A673 (cell line): ENCODE measurements at places on chromosomes 16 and 17.

GRCh38 chr16:12420661-12421209 lies 383.0 kb downstream of the CPPED1 start:
- DNase-seq, result no peak

GRCh38 chr16:13300066-13300840 lies 398.9 kb downstream of the SHISA9 start:
- DNase-seq, result no peak

DNA sequence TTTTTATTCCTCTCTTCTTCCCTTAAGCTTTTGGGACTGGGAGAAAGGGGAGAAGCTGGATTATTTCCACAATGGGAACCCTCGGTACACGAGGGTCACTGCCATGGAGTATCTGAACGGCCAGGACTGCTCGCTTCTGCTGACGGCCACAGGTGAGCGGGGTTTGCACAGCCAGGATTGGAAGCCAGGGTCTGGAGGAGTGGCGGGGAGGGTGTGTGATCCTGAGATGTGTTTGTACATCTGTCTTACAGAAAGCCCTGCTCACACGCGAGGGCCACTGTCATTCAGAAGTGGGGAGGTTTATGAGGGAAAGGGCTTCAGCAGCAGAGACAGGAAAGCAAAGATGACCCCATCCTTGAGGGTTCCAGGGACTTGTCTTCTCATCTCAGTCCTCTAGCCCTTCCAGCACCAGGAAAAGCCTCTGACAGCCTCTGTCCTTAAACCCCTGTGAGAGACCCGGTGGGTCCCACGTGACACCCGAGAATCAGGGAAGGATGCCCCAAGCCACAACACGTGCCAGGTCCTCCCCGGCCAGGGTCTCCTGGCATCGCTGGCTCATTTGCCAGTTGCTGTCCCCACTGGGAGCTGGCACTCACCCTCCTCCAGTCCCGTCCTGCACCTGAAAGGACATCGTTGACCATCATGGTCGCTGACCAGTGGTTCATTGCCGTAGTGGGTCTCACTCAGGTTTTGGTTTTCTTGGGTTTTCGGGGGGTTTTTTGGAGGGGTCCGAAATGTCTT lies 44.3 kb upstream of the CHMP6 start:
- DNase-seq, result no peak

DNA sequence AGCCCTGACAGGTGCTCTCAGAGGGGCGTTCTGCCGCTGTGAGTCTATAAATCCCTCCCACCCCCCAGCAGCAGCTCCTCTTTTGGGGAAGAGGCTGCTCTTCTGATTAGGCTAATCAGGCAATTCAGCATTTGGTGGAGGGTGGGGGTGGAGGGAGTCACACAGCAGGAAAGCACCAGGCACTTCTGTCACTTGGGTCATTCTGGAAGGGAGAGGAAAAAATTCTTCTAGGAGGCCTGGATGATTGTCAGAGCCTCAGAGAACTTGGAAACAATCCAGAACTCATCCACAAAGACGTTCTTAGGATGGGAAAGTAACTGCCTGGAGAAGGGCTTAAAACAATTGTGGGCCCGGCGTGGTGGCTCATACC lies 7.3 kb upstream of the SSTR2 start:
- peak; percentile 49 for DNase-seq

GRCh38 chr17:81241648-81242420 lies 2.7 kb downstream of the NDUFAF8 start:
- DNase-seq, result peak; percentile 69

DNA sequence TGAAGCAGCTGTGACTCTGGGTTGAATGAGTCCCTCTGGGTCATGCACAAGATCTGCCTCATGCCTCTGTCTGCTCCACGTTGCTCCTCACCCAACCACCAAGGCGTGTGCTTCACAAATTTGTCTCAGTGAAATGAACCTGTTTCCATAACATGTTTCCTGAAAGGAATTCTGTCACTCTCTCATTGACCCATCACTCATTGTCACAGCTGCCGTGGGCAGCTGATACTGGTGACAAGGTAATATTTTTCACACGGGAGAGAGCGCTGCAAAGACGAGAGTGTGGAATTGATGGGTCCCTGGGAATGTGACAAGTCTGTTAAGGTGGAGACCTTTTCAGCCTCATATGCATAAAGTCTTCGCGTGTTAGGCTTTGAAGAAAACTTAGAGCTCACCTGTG lies 391.4 kb downstream of the CPPED1 start:
- DNase-seq, result no peak

GRCh38 chr17:17525956-17526355 lies 29.8 kb upstream of the RASD1 start:
- no peak for DNase-seq

- no peak for DNase-seq
Measured at GRCh38 chr17:46264456-46265198, 30.3 kb upstream of the LRRC37A start.

GRCh38 chr16:24544640-24545039 lies 5.3 kb downstream of the RBBP6 start:
- no peak for DNase-seq

DNA sequence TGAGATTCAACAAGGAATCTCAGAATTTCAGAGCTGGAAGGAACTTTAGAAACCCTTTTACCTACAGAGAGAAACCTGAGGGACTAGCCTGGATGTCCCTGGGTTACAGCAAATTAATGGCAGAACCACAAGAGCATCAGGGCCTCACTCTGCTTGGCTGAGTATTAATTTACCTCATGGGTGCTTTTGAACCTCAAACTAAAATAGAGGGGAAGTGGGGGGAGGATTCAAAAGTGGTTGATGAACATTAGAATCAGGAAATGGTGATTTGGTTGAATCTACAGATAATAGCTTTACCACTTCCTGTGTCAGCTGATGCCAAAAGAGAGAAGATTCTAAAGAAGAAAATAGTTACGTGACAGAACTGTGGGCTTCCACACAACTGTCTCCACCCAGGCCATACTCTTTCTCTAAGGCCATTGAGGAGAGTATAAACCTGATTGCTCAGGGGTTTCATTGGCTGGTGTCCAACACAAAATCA lies 11.3 kb upstream of the SKAP1 start:
- DNase-seq, result peak; percentile 96

DNA sequence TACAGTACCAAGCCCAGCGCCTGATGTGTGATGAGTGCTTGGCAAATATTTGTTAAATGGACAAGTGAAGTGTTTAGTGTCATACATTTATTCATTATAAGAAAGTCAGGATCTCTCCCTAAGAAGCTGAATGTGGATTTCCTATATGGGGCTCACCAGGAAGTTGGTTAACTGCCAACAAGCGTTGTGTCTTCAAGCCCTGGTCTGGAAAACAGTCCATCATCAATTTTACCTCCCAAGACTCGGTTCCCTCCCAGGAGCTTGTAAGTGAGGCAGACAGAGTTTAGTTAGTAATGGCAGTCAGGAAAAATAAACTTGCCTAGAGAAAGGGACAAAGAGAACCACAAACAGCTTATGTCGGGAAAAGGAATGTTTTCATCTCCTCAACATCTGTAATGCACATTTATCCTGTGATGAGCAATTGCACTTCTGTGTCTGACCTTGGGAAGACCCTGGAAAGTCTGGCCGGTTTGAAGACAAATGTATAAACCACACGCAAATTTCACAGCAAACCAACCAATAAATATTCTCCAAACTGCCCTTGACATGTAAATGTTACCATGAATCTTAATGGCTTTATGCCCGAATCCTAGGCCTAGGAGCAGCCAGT lies 28.3 kb downstream of the C16orf95 start:
- DNase-seq, result no peak

DNA sequence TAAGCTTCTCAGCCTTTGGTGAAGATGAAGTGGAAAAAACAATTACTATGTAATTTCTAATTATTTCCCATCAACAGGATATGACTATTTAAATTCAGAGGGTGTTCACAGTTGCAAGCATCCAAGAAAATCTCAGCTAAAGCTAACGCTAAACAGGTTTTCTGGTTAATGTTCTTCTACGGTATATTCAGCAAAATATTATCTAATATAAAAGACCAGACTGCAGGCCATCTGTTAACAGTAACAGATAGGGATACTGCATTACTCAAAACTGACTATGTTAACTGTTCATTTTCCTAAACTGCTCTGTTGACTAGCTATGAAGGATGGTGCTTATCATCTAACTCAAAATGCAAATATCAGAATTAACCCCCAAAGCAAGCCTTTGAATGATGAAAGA lies 32.8 kb downstream of the GLG1 start:
- no peak for DNase-seq

DNA sequence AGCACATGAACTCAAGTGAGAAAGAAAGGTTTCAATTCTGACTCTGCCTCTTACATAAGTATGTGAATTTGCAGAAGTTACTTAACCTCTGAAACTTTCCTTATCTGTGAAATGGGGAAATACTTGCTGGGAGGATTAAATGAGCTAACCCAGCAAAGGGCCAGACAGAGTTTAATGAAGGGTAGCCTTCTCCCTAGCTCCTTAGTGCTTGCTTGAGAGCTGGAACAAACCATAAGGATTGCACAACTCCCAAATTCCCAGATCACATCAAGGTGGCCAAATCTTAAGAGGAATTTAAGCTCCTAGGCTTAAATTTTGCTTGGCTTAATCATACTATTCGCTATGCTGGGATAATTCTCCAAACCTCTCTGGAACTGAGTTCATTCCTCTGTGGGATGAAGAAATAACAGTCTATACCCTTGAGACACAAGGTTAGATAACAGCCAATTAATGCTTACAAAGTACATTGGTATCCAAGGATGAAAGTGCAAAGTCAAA lies 11.8 kb upstream of the WSB1 start:
- no peak for DNase-seq

DNA sequence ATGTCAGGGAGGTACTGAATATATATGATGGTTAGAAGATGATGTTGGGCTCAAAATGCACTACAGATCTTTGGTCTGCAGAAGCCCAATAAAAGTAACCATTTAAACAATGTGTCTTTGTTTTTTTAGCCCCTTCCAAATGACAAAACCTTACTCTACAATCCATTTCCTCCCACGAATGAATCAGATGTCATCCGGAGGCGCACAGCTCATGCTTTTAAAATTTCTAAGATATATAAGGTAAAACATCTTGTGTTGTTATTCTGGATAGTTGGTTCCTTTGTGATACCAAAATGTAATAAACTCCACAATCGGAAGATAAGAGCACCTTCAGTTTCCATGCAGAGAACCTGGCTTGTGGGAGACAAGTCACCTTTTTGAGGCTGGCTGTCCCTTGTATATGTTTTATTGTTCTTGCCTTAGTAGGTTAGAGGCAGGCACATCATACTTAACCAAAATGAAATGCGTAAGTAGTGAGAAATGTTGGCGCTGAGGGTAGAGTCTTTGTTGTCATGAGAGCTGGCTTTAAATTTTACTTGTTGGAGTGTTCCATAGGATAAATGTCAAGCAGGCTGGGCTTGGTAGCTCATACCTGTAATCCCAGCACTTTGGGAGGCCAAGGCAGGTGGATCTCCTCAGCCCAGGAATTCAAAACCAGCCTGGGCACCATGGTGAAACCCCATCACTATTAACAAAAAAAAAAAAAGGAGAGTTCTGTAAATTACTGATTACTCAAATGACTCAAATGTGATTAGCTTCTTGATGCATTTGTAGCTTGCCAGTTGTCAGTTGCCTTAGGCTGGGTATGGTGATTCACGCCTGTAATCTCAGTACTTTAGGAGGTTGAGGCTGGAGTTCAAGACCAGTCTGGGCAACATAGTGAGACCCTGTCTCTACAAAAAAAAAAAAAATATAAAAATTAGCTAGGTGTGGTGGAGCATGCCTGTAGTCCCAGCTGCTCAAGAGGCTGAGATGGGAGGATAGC lies 19.7 kb upstream of the SNTB2 start:
- no peak for DNase-seq

DNA sequence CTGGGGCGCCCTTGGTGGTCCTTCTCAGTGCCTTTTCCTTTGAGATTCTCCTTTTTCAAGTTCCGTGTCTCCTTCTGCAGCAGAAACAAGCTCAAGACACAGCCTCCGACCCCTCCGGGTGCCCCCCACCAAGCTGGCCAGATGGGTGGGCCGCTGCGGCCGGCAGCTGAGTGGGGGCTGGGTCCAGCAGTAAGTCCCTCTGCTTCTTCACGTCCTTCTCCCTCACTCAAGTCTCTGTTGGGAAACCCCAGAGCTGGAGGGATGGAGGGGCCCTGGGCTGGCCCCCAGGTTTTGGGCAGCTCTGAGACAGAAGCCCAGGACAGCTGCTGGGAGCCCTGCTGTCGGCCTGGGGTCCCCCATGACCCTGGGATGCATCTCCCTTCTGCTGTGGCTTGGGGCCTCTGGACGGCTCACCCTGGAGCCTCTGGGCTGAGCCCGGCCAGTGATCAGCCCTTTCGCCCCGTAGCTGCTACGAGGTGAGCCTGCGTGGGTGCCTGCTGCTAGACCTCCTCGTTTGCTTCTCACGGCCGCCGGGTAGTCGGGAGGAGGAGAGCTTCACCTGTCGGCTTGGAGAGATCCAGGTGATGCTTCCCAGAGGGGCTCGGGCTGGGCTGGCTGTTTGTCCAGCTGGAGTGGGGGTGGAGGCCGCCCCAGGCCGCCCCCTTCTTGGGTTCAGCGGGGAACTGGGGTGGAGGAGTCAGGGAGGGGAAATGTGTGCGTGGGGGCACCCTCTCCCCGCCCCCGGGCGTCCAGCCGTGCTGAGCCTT lies 10.7 kb downstream of the ENGASE start:
- DNase-seq, result no peak

DNA sequence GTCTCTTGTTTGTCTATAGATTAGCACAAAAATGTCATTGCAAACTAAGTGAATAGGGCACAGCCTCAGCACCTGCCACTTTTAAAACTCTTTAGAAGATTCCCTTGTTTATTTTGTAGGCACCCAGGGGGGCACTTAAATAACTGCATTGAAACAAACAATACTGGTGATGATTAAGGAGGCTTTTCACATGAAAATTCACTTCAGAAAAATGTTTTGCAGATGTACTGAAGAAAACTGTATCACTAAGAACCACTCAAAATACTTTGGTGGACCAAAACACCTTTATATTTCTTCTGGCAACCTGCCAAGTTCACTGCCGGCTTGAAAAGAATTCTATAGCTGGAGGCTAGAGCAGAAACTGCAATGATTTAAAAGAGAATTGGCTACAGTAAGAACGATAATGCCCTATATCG lies 281.5 kb downstream of the TOX3 start:
- no peak for DNase-seq

GRCh38 chr16:19625039-19625438 lies 69.5 kb downstream of the VPS35L start:
- no peak for DNase-seq

DNA sequence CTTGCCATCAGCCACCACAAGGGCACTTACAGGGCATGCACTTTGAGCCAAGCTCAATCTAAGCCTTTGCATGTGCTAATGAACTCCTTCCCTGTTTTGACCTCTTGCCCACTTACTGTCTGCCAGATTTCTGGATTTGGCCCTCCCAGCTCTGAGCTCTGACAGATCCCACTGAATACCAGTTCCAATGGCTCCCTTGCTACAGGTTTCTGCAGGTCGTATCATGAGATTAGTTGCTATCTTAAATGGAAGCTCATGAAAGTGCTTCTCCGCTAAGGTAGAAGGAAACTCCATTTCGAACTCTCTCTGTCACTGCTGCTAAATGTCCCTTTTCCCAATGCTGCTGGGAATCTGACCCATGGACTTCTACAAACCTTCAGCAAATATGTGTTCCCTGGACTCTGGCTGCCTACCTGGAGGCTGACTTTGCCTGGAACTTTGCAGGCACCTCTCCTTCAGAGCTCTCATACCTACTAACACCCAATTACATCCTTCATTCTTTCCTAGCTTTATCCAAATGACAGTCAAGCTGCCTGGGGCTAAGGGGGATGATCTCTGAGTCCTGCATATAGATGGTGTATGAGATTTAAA lies 23.5 kb upstream of the TOB1 start:
- no peak for DNase-seq
